ENCODE measurements at places on chromosomes 2 and 18.
A peak's percentile ranks its signal among the peaks of the same experiment; 100 is the strongest.

- DNase-seq, result peak; percentile 34
Measured at GRCh38 chr2:74876081-74876886, 42.4 kb downstream of the HK2 start.

GRCh38 chr18:38067086-38067485 lies 501.5 kb upstream of the CELF4 start:
- no peak for DNase-seq

- no peak for DNase-seq
Measured at GRCh38 chr2:216340280-216340631, 32.0 kb downstream of the MARCHF4 start.

DNA sequence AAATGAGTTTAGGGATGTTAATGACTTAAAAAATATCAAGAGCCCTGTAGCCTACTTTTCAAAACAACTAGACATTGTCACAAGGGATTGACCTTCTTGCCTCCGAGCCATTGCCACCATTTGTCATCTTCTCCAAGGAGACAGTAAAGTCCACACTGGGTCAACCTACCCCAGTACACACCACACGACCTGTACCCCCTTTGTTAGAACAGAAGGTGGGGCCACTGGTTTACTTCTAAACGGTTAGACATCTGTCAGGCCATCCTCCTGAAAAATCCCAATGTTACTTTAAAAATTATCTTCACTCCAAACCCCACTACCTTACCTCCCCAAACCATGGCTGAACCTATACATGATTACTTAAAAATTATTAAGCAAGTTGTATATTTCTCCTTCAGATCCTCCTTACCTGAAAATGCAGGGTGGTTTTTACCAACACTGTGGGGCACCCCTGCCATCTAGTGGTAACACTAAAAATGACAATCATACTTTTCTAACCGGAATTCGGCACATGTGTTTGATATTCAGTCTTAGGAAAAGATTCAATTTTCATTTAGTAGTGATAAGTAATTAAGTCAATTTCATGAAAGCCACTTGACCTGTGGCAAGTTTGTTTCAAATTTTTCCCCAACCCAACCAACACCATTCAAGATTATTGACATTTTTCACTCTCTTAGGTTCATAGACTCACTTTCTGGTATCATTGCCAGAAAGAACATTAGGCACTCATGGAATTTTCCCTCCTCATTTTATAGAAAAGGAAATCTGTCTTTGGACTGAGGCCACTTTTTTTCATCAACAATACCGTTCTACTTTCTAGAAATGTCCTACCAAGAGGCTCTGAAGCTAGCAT lies 265.3 kb upstream of the PKDCC start:
- DNase-seq, result no peak

DNA sequence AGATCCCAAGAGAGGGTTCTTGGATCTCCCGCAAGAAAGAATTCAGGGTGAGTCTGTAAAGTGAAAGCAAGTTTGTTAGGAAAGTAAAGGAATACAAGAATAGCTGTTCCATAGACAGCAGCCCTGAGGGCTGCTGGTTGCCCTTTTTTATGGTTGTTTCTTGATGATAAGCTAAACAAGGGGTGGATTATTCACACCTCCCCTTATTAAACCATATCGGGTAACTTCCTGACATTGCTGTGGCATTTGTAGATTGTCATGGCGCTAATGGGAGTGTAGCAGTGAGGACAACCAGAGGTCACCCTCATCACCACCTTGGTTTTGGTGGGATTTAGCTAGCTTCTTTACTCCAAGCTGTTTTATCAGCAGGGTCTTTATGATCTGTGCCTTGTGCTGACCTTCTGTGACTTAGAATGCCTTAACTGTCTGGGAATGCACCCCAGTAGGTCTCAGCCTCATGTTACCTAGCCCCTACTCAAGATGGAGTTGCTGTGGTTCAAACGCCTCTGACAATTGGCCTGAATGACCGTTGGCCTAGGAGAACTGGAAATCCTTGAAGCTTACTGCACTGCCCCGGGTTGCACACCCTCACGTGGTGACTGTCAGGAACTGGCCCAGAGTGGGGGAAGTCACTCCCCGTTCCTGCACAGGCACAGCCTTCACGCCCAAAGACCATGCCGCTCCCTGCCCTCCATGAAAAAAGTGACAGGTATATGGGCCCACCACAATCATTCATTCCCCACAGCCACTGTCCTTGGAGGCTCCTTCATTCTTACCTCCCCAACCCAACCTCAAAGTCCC lies 136.9 kb downstream of the SEPTIN10 start:
- DNase-seq, result no peak

- no peak for DNase-seq
Measured at GRCh38 chr2:65177751-65178442, 48.0 kb upstream of the RAB1A start.

- no peak for DNase-seq
Measured at GRCh38 chr2:54456612-54457322, 640 bp downstream of the SPTBN1 start.

Measured in central memory CD8-positive, alpha-beta T cell (primary cell).